ENCODE measurements at places on chromosomes 16 and 17.
A peak's percentile ranks its signal among the peaks of the same experiment; 100 is the strongest.

DNA sequence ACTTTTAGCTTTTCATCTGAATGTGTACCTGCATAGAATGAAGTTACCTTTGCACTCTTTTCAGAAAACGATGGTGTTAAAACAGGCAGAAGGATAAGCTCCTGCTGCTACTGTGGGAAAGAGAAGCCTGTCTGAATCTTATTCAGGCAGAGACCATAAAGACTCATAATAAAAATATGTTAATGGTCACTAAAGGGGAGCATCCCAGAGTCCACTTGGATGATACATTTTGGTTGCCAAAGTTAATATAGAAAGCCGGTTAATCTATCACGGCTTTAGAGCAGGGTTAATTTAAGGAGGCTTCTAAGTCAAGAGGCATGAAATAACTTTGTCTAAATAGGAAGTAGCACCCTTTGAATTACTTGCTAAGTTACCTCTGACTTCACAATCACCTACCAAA is 2.9 kb downstream of the MARCHF10 start:
- DNase-seq: no peak

GRCh38 chr17:79933863-79934652 is 94.8 kb upstream of the CBX4 start:
- no peak for DNase-seq

GRCh38 chr16:6864671-6865070 is 468.0 kb upstream of the RBFOX1 start:
- DNase-seq: no peak

DNA sequence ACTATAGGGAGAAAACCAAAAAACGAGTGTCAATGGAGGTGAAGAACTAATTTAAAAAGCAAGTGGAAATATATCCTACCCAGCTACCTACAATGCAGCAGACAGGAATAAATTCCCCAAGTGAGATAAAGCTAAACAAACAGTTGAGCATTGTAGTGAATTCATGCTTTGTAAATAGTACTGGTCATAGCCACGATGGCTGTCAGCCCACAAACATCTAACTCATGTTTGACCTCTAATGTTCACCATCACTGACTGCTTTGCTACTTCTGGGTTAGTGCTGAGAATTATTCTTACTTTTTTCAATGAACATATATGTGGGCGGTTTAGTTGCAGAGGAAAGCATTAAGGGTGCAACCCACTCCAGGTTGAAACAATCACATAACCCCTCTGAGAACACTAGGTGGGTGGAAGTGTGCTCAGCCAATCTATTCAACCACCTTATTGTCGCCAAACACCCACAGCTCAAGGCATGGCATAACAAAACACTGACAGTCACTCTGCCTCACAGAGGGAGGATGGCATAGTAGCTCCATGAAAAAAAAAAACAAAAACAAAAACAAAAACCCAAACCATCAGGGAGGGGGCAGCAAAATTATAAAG is 264.1 kb downstream of the ZFHX3 start:
- no peak for DNase-seq

GRCh38 chr17:53687324-53687723 is 135.4 kb upstream of the KIF2B start:
- DNase-seq: no peak

DNA sequence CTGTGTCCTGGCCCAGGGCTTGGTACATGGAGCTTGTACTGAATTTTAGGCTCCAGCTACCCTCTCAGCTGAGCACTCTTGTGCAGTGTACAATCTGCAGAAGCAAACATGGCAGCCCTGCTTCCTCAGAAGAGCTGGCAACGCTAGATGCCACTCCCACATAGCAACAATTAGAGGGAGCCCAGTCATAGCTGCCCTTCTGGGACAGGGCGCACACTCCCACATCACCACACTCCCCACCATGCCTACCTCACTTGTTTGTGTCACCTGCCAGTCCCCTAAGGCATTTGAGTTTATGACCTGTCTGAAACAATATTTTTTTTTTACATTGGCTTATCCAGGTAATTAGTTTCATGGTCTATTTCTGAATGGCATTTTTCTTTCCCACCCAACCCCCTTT is 72.3 kb downstream of the C17orf67 start:
- DNase-seq: no peak

DNA sequence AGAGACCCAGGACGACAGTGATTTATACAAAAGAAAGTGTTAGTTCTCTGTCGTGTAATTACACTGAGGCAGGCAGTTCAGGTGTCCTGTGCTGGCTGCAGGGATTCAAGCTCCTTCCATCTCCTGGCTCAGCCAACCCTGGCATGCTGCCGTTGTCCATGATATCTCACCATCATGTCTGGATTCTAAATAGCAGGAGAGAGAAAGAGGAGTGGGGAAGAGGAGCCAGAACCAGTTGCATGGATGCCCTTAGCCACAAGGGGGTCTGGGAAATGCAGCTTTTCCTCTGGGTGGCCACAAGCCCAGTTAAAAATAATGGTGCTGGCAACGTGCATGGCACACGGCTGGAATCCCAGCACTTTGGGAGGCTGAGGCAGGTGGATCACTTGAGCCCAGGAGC is 9.7 kb downstream of the C16orf54 start:
- DNase-seq: no peak

DNA sequence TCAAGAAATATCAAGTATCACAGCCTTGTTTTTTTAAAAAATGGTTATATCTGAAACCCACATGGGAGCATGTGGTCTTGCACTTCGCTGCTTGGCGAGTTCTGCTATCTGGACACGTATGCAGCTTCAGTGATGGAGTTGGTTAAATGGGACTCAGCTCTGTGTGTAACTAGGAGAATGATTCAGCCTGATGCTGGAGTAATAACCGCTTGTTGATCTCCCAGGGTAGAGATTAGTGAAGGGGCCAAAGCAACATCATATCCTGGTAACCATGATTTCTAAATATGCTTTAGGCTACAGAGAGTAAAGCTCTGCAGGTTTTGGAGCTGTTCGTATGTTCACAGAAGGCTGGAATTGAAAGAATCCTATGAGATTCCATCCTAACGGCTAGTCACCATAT is 63.2 kb downstream of the IQCK start:
- no peak for DNase-seq

- no peak for DNase-seq
Observed at GRCh38 chr16:30766206-30766932, 4.2 kb downstream of the RNF40 start.

DNA sequence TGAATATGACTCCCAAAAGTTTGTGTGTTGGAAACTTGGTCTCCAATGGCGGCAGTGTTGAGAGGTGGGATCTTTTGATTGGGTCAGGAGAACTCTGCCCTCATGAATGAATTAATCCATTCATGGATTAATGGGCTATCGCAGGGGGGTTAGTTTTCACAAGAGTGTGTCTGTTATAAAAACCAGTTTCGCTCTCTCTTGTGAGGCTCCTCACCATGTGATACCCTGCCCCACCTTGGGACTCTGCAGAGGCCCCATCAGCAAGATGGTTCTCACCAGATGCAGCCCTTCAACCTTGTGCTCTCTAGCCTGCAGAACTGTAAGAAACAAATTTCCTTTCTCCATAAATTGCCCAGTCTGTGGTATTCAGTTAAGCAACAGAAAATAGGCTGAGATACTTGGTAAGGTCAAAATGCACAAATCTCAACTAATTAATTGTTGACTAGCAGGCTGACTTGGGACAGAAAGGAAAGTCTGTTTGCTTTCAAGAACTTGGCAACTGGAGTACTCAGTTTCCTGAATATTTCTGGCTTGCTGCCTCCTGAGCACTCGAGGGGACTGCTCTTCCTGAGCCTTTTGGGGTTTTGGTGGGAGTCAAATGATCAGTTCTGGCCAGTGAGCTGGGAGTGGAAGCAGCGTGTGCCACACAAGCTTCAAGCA is 13.8 kb upstream of the CCL17 start:
- no peak for DNase-seq

GRCh38 chr16:5560084-5560483 is 462.5 kb upstream of the EEF2KMT start:
- DNase-seq: no peak

GRCh38 chr17:40093580-40094201 is 6.7 kb downstream of the NR1D1 start:
- DNase-seq: no peak

DNA sequence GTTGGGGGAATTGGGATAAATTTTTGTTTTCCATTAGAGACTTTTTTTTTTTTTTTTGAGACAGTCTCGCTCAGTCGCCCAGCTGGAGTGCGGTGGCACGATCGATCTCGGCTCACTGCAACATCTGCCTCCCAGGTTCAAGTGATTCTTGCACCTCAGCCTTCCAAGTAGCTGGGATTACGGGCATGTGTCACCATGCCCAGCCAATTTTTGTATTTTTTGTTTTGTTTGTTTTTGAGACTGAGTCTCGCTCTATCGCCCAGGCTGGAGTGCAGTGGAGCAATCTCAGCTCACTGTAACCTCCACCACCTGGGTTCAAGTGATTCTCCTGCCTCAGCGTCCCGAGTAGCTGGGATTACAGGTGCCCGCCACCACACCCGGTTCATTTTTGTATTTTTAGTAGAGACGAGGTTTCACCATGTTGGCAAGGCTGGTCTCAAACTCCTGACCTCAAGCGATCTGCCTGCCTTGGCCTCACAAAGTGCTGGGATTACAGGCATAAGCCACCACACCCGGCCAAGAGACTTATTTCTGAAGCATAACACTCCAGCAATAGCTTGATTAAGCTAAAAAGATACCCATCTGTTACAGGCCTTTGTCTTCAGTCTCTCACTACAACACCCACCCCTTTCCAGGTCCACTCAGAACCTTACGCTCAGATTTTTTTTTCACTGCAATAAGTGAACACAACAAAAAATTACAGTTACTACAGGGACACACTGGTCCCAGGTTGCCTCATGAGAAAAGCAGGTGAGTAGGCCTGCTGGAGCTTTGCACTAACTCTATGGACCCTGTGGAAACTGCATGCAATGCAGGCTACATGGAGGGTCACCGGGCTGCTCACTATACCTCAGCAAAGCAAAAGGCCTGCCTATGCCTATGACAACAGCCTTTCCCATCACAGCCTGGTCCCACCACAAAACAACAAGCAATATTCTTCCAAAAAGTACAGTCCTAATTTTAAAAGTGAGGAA is 34.6 kb downstream of the KANSL1 start:
- no peak for DNase-seq

- no peak for DNase-seq
Observed at GRCh38 chr17:82870091-82870491, 30.3 kb upstream of the ZNF750 start.

DNA sequence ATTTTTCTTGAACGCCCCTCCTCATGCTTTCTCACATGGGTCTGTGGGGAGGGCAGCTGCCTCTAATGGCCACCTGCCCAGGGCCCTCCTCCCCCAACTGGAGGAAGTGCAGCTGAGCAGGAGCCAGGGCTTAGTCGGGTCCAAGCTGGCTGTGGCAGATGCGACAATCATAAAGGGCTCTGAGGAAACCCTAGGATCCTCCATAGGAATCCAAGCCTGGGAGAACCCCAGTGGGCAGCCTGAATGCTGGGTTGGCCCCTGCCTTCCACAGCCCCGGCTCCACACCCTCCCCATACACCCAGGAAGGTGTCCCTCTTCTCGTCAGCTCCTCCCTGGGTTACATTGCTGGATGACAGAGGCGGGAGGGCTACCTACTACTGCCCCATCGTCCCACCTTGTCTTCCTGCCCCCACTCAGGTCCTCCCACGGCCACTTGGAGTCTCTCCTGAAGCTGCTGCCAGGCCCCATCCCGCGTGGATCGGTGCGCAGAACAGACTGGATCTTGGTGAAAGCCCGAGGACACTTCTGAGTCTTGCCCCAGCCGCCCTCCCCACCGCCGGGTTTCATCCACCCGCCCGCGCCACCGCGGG is 15.6 kb upstream of the CBFB start:
- no peak for DNase-seq

DNA sequence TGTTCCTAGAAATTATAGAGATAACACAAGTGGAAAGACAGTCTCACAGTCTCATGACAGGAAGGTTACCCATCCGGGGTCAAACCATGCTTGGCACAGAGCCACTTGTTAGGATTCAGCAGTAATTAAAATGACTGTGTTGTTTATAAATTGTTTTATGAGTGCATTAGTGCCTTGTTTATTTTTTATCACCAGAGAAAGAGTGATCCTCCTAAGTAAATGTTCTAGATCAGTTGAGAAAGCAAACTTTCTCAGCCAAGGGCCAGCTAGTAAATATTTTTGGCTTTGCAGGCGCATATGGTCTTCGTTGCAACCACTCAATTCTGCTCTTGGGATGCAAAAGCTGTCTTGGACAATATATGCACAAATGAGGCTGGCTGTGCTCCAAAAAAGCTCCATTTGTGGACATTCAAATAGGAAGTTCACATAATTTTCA is 253.9 kb upstream of the CACNG5 start:
- DNase-seq: peak; percentile 65

DNA sequence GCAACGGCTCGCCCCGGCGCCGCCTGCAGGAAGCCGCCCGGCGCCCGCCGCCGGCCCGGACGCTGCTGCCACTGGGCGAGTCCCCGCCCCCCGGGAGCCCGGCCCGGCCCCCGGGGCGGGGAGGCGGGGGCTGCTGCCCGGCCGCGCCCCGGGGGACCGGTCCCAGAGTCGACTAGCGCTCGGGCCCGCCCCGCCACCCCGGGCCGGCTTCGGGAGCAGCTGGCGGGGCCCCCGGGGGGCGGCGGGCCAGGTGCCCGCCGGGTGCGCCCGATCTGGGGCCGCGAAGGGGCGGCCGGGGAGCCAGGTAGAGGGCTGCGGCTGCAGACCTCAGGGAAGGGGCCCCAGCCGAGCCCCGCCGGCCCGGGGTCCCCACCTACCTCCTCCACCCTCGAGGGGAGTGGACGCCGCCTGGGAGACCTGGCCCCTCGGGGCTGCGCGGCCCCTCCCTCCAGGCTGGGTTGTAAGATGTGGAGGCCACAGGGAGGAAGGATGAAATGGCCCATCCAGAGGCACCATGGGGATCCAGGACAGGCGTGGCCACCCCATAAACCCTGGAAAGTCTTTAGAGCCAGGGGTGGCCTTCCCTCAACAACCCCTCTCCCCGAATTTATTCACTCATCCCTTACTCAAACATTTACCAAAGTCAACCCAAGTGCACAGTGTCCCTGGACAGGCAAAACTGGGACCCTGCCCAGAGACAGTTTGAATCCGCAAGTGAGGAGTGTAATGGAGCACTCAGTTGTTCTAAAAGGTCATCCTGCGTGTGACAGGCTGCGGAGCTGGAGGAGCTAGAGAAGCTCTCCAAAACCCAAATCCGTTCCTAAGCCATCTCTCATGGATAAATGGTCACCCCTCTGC is at the start of gene CDYL2:
Gene CDYL2, minus strand, starts transcription at position 73 of the 858 bp plus-strand sequence. CDS start 425 bp downstream, outside the sequence.
- no peak for DNase-seq

- no peak for DNase-seq
Observed at GRCh38 chr17:4049546-4049945, 85.3 kb upstream of the ATP2A3 start.

Measured in BJ (cell line).